Mammary epithelial cell (primary cell): ENCODE measurements at places on chromosomes 1 and 21. TPM values are rescaled to one million over a fixed set of nuclear protein-coding genes. Genes with fewer than 3 reads are reported as not detected.
A peak's percentile ranks its signal among the peaks of the same experiment; 100 is the strongest.

HPCAL4 gene
- total RNA-seq = not detected in 2 replicates

PROK1 gene
- not detected in 2 replicates for total RNA-seq

HPDL gene
- 0.33 TPM for total RNA-seq

SESN2 gene
- 83.0 TPM for total RNA-seq

DARS2 gene
- total RNA-seq = 22.3 TPM

STIL gene
- 8.0 TPM for total RNA-seq

PALMD gene
- total RNA-seq = 36.7 TPM

IQGAP3 gene
- 15.6 and 35.7 TPM in 2 replicates for total RNA-seq

PEA15 gene
- total RNA-seq = 132 TPM

DNA sequence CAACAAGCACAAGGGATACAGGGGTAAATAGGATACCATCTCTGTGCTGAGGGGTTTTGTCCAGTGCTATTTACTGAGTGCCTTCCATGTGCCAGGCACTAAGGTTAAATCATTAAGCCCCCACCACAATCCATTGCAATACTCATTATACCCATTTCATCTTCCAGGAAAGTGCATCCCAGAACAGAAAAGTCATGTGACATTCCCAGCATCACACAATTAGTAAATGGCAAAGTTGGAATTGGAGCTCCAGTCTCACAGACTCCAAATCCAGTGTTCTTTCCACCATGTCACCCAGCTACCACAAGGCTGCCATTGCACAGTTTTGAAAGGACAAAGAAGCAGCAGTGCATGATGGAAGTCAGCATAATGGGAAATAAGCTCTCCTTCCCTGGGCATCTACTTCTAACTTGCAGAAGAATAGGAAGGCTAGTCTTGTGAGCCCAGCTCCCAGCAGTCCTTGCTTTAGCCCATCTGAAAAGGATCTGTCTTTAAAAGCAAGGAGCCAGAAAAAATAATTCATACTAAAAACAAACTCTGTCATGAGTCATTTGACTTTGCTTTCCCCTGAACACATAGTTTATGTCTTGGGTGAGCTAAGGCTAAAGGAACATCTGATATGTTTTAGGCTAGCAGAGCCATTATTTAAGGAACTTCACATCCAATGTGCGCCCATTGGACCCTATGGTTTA is 111.4 kb upstream of the HOOK1 start:
- no peak for DNase-seq

GRCh38 chr1:6127587-6128163 is 52.4 kb downstream of the CHD5 start:
- DNase-seq = peak; percentile 29

DNA sequence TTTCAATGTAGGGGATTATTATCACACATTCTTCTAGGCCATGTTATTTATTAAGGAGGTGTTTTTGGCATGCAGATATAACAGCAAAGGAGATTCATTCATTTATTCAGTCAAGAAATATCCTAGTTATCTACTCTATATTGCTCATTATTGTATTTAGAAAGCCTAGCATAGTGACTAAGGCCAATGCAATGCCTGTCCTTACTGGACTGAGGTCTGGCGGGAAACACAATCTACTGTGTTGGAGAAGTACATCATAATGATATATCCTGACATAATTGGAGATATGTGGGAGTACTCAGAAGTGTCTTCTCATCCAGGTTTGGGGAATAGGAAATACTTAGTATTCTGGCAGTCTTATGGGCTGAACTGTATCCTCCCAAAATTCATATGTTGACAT is 421.5 kb upstream of the USP24 start:
- peak; percentile 19 for DNase-seq

DNA sequence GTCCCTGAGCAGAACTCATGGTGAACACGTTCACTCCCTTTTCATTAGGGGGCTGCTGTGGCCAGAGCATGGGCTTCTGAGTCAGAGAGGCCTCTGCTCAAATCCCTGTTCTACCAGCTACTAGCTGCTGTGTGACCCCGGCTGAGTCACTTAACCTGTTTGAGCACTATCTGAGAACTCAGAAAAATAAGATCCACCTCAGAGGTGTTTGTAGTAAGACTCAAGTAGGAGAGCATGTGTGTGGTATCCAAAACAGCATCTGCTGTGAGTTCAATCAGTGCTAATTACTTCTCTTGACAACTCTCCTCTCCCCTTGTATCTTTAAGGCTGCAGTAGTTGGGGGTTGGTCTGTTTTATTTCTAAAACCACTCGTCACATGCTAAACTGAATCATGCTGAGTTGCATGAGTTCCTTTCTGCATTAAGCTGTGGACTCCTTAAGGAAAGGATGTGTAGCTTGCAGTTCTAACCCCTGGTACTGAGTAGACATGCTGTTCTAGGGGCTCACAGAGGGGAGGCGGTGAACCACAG is 39.7 kb upstream of the JUN start:
- peak; percentile 88 for DNase-seq

DNA sequence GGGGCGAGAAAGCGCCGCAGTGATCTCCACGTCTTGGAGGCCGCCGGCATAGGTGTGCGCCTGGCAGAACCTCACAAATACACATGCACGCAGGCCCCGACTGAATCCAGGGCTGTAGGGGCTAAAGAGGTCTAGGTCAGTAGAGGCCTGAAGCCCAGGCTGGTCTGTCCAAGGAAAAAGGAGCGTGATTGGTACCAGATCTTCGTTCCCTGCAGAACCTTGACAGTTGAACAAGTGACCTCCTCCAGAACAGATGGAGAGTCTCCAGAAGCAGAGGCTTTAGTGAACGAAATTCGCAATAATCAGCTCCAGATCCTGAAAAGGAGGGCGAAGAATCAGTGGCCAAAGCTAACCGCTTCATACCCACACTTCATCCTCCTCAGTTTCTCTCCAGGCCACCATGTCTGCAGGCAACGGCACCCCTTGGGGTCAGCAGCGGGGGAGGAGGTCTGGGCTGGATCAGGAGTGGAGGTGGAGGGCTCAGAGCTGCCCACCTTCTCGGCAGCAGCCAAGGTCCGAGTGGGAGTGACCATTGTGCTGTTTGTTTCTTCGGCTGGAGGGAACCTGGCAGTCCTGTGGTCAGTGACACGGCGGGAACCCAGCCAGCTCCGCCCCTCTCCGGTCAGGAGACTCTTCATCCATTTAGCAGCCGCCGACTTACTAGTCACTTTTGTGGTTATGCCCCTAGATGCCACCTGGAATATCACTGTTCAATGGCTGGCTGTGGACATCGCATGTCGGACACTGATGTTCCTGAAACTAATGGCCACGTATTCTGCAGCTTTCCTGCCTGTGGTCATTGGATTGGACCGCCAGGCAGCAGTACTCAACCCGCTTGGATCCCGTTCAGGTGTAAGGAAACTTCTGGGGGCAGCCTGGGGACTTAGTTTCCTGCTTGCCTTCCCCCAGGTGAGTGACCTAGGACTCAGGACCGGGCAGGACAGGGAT is 749 bp upstream of the PEX11B start:
- peak; percentile 46 for DNase-seq

- no peak for DNase-seq
Measured at GRCh38 chr1:66140072-66140471, 347.4 kb downstream of the PDE4B start.

- DNase-seq = peak; percentile 9
Measured at GRCh38 chr1:154352581-154353459, 27.5 kb downstream of the ATP8B2 start.

DNA sequence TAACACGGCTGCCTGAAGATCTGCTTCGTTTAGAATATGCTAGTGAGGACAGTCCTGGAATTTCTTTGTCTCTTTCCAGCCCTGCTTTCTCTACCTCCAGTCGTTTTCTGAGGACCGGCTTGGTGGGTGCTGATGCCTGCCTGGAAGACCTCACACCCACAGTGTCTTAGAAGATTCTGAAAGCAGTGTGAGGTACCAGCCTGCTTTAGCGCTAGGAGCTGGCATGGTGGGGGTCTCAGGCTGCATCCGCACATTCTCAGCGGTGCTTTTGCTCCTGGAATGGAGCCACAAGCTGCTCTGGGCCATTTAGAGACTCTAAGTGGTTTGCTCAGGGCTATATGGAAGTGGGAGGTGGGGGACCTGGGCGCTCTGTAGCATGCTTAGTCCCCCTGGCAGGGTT is 61.4 kb downstream of the CD247 start:
- no peak for DNase-seq

DNA sequence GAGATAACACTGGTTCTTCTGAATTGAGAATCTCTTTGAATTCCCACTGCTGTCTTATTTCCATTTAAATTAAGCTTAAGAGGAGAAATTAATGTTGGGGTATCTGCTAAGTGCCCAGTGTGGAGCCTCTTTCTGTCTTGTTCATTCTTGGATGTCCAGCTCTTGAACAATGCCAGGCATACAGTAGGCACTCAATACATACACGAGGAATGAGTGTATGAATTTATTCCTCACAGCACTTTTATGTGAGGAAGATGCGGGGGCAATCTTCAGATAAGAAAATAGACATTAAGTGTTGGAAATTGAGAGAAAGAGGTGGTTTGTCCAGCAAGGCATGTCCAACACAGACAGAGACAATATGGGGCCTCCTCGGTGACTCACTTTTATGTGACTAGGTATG is 11.8 kb upstream of the ATF3 start:
- no peak for DNase-seq

GRCh38 chr1:59917026-59917784 is 9.4 kb downstream of the CYP2J2 start:
- DNase-seq = no peak

- DNase-seq = peak; percentile 87
Measured at GRCh38 chr1:28104866-28105467, 16.6 kb upstream of the EYA3 start.

- no peak for DNase-seq
Measured at GRCh38 chr1:61645476-61645875, 79.5 kb downstream of the TM2D1 start.

- peak; percentile 86 for DNase-seq
Measured at GRCh38 chr1:38941527-38942019, at the start of gene RHBDL2. TSS of gene RHBDL2 (minus strand) at chr1:38941830. CDS start at chr1:38919212, 22,618 bp downstream.

DNA sequence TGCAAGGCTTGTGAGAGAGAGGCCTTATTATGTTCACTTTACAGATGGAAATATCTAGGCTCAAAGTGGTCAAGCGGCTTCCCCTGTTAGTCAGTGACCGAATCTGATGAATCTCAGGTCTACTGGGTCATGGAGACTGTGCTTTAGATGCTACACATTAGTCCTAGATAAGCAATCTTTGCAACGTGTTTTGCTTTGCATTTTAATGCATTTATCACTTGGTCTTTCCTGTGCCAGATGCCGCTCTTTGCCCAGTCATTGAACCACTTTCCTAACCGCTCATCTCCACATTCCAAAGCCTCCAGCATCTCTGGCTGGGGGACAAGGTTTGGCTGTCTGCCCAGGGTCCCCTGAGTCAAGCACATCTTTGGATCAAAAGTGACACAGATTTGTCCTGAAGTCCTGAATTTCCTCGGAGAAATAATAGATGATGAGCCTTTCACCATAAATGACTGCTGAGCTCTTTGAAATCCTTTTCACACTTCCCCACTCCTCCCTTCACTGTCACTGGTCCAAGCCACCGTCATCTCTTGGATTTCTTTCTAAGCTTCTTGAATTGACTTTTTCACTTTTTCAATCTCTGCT is 96.0 kb upstream of the USP24 start:
- DNase-seq = no peak

GRCh38 chr1:58412071-58412580 is 134.4 kb downstream of the OMA1 start:
- DNase-seq = peak; percentile 21

DNA sequence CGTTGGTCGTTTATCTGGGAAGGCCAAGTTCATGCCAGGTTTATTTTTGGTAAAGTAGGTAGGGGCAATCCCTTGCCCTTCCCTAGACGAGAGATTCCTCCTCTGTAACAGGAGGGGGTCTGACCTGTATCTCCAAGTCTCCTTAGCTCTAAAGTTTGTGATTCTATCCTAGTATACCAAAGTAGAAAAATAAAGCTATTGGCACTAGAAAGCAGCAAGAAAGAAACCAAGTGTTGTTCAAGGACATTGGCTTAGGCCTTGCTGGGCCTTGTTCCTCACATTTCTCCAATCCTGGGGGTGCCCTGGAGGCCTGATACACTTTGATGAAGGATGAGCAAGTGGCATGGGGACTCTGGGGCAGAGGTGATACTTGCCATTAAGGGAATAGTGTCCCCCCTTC is 814 bp downstream of the MTARC2 start:
- DNase-seq = no peak

- DNase-seq = no peak
Measured at GRCh38 chr1:8844501-8845006, 27.1 kb upstream of the RERE start.

- no peak for DNase-seq
Measured at GRCh38 chr1:244837597-244838258, 2.3 kb downstream of the COX20 start.

- DNase-seq = no peak
Measured at GRCh38 chr1:183850852-183851251, 45.9 kb downstream of the RGL1 start.

- no peak for DNase-seq
Measured at GRCh38 chr1:201282216-201282615, 1.1 kb upstream of the PKP1 start.

DNA sequence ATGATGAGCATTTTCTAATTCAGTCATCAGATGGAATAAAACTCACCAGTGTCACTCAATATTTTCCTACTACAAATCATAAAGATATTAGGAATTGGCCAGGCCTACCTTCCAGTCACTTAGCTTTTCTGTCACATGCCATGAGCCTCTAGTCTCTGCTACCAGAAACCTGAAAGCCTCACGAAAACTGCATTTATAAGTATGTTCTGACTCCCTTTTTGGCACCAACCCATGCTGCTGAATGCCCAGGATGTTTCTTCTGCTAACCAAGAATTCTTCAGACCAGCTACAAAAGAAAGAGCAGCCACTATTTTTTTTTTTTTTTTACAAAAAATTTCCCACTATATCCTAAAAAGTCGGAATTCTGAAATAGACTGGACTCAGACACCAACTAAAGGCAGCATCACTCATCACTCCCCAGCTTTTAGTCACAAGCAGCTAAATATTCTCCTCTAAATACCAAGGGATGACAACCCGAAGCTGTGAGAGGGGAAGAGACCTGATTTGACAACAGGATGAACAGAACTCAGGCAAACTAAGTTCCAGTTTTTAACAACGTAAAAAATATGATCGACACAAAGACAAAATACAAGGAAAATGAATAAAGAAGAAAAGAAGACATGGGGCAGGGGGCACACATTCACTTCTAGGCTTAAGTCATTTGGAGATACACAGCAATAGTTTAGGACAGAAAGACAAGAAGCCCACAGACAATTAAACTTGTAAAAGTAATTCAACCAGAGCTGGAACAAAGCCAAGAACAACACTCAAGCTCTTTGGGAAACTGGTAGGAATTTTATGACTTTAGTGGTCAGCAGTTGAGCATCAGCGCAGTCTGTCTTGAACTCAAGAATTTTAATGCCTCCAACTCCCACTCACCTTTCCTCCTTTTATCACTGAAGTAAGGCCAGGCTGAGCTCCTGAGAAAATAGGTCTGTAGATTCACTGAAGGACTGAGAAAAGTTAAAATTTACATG is 1.7 kb downstream of the DCAF8 start:
- peak; percentile 61 for DNase-seq

GRCh38 chr1:12405325-12406210 is 175.7 kb downstream of the VPS13D start:
- DNase-seq = no peak

DNA sequence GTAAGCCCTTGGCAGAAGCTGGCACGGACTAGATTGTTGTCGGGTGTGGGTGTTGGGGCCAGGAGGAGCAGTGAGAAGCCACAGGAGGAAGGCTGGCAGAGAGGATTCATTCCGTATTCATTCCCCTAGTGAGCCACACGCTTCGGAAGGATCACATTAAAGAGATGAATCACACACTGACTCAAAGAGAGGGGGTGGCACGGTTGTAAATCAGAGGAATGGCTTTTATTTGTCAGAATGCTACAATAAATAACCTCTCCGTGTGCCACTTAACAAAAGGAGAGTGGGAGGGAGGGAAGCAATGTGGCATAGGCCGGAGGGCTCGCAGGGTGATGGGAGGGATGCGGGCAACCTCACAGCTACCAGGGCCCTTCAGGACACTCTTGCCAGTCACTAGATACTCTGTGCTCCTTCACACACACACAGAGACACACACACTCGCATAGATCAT is 135.5 kb downstream of the HIVEP3 start:
- peak; percentile 92 for DNase-seq
